Mononuclear cell (primary cell): ENCODE measurements at places on chromosomes 3 and 15. TPM values are rescaled to one million over a fixed set of nuclear protein-coding genes. Genes with fewer than 3 reads are reported as not detected.

The CCR5 gene
- 5.4 TPM for total RNA-seq

The ALPK3 gene
- total RNA-seq = 0.10 TPM

The GPR62 gene
- 0.10 TPM for total RNA-seq

The HYAL1 gene
- not detected for total RNA-seq

The RGMA gene
- total RNA-seq = 0.10 TPM

The DAZL gene
- total RNA-seq = 0.10 TPM
